ENCODE measurements at places on chromosomes 2 and 18.

DNA sequence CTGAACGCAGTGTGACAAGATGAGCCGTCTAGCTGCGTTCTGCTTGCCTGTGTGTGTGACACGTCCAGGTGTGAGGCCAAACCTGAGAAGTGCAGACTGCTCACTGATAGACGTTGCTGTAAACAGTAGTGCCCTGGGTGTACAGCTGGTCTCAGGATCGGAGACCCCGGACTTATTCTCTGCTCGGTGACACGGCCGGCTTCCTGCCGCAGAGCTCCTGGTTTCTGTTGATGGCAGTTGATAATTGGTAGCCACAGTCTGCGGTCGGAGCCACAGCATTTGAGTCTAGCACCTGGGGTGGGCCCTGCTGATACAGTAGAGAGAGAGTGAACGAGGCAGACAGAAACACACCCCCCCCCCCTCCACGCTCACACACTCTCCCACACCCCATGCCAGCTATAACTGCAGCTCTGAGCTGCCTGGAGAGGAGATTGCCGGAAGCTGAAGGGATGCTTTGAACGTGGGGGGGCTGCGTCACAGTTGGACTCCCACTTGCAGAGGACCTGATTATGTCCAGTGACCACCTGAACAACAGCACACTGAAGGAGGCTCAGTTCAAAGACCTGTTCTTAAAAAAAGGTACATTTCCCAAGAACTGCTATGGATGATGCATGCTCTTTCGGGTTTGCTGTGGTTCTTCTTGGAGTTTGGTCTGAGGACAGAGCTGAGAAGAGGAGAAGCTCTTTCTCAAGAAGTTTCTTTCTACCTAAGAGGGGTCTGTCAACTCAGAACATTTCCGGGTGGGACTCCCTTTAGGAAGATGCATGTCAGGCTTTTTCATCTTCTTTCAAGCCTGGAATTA, 114.0 kb downstream of the FAM210A start:
- no peak for DNase-seq

GRCh38 chr18:30999186-30999585, 43.4 kb downstream of the DSC3 start:
- no peak for DNase-seq

DNA sequence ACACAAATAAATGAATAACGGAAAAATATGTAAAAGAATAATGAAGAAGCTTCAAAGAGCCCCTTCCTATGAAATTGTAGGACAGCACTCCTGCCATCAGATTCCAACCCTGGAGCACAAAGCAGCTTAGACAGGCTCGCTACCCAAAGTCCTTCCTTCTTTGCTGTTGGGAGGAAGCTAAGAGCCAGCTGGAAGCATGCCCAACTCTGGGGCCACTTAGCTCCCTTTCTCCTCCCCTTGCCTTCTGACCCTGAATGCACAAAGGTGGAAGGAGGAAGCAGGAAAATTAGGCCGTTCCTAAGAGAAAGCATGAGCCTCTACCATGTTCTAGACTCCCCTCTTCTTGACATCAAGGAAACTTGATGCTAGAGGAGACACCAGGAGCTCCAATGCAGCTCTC, 700.8 kb downstream of the RNF144A start:
- DNase-seq, result no peak

- DNase-seq, result no peak
These were observed 49.1 kb downstream of the CCDC195 start for GRCh38 chr2:224666951-224667553.

- no peak for DNase-seq
These were observed 167.8 kb upstream of the VRK2 start for GRCh38 chr2:57878866-57879210.

DNA sequence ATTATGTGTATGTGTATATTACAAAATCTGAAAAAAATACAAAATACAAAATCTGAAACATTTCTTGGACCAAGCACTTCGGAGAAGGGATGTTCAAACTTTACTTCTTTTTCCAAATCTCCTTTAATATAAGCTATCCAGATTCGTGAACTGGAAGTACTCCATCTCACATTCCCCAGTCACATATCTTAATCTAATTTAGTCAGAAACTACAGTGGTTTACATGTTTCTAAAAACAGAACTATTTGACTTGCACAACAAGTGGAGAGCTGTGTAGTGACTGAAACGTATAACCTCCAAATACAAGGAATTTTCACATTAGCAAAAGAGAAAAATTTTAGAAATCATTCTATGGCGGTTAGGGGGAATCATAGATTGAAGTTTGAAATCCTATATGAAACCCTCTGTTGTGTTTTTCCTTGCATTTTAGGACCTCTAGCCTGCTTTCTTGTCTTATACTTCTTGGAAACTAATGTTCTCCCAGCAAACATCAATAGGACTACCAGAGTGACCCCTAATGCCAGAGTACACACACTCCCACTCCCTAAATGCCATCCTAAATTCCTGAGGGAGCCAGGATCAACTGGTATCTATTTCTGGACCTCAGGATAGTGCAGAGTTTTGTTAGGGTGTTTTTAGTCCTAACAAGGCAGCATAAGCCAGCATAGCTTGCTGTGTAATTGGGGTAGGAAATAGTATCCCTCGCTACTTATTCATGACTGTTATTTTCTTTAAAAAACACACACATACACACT, 30.2 kb upstream of the ROCK1 start:
- no peak for DNase-seq

DNA sequence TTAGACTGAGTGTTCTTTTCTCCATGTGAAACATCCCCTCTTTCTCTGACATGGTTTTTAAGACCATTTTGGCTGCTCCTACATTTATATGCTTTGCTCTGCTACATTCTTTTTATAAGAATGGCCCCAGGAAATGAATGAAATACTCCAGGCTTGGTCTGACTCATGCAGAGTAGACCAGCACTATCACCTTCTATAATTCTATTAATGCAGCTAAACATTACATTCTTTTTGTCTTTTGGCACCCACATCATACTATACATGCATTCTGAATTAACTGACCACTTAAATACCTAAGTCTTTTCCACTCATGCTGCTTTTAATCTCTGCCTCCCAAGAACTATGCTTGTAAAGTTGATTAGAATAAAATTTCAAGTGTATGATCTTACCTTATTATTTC, 94.1 kb downstream of the AAK1 start:
- DNase-seq, result no peak

- no peak for DNase-seq
These were observed 15.2 kb upstream of the ANKRD53 start for GRCh38 chr2:70962885-70963878.

GRCh38 chr2:138767101-138767500, 13.1 kb downstream of the NXPH2 start:
- DNase-seq, result no peak

DNA sequence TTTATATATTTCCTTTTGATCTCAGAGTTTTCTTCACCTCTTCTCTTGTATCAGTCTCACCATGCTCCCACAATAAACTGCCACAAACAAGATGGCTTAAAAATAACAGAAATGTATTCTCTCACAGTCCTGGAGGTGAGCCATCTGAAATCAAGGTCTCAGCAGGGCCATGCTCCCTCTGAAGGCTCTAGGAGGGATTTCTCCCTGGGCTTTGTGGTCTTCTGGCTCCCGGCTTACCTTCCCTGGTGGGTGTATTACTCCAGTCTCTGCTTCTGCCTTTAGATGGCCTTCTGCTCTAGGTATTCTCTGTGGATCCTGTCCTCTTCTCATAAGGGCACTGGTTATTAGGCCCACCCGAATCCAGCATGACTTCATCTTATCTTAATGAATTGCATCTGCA, 994.7 kb upstream of the POU3F3 start:
- no peak for DNase-seq

- no peak for DNase-seq
These were observed 33.1 kb downstream of the RDH14 start for GRCh38 chr2:18527326-18527725.

DNA sequence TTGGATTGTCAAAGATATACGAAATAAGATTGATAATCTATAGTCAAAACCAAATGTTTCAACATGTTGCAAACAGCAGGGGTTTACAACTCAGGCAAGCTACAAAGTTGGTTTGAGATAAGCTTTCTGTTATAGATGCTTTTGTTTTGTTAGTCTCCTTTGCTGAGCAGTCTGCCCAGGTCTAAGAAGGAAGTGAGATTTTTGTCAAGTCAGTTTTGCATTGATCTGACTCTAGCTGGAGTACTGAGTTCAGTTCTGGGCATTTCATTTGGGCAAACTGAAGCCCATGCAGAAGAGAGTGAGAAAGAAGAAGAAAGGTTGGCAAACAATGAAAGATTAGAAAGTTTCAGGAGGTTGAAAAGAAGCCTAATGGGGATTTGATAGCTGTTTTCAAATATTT, 983.0 kb upstream of the SLC39A10 start:
- DNase-seq, result no peak

DNA sequence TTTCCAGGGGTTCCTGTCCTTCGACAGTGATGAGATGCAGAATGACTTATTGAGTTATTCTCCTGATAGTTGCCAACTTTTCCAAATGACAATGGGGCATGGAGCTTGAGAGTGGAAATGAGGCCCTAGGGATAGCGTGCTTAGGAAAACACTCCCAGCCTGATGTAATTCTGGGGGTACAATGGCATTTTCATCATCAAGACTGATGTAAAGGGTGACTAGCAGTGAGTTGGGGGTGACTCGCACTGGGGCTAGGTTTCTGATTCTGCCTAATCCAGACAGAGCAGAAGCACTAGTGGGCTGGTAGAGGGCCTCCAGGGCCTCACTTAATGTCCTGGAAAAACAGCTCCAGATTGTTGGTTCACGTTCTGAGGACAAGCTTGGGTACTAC, 34.0 kb upstream of the IL37 start:
- DNase-seq, result no peak

DNA sequence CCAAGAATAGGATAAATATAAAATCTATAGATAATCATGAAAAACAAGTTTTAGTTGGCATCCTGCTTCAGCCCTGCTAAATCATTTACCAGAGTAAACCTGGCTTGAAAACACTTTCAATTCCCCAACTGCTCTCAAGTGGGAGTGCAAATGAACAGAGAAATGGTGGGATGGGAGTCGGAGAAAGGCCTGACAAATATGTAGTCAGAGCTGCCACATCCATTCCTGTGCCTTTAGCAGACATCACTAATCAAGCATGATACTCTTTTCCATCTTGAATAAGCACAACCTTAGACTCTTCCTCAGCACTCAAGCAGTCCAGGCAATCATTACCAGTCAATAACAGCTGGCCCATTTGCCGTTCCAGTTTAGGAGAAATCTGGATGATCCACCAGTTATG, 101.3 kb downstream of the ANKRD44 start:
- DNase-seq, result no peak

DNA sequence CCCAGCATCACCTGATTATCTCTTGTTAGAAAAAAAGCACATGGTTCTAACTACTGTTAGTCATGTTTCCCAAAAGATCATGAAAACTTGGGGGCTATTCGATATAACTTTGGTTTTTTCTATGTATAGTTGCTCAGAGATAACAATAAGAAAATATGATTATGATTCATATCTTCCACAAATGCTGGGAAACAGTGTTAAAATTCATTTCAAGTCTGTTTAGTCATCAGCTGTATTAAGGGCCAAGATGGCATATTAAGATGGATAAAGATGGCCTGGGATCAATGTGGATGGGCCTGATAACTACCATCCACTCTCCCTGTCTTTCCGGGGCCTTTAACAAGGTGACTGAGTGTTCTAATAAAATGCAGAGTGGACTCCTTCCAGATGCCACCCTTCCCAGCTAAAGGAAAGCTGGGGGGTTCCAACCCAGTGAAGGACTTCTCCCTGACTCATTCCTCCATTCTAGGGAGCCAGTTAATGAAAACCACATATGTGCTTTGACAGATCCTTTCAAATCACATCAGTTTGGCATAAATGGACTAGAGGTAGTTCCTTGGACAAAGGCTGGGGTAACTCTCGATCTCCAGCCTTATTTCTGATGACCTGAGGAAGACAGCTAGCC, 221.6 kb downstream of the VAPA start:
- no peak for DNase-seq

- no peak for DNase-seq
These were observed 53.2 kb downstream of the SMAD7 start for GRCh38 chr18:48897531-48897930.

All from nephron progenitor cell (in vitro differentiated cells).